ENCODE measurements at places on chromosomes 7 and 10. TPM values are rescaled to one million over a fixed set of nuclear protein-coding genes. Genes with fewer than 3 reads are reported as not detected.

The RAMP3 gene
- not detected for total RNA-seq

The GIMAP1 gene
- total RNA-seq: not detected

The HHEX gene
- total RNA-seq: 1.3 TPM

The BTBD16 gene
- total RNA-seq: not detected

The SPDYE17 gene
- not detected for total RNA-seq

The CAV1 gene
- total RNA-seq: 887 TPM

The GPR146 gene
- total RNA-seq: under 0.01 TPM

DNA sequence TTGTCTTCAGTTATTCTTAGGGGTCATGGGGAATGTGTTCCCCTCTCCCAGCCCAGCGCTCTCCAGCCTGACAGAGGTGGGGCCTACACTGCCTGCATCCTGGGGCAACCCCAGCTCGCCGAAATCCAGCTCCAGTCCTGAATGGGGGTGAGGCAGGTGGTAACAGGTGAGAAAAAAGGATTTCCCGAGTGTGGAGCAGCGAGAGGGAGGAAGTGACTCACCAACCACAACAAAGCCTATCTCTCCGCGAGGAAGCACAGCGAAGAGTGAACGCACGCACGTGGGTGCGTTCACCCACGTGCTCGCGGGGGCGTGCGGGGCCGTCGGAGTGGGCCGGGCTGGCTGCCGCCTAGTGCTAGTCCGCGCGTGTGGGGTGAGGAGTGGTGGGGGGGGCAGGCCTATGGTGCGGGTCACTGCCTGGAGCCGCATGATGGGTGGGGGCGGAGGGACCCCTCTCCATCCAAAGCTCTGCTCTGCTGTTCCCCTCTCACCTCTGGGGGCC lies 855 bp upstream of the PALD1 start:
- DNase-seq: no peak

DNA sequence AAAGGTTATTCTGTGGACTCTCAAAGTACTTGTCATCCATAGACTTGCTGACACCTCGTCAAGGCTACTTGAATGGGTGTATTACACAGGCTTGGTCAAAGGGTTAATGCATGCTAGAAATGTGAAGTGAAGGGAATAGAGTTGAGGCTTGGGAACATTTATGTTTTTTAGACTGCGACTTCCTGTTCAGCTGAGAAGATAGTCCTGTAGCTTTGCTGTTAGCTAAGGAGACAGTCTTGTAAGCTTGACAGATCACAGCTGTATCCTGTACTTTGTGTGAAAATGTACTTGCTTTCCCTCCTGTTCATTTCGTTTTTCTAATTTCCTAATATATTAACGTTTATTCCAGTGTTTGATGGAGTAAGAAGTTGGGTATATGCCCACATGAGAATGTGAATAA lies 52.1 kb downstream of the ADD3 start:
- DNase-seq: peak; percentile 75

DNA sequence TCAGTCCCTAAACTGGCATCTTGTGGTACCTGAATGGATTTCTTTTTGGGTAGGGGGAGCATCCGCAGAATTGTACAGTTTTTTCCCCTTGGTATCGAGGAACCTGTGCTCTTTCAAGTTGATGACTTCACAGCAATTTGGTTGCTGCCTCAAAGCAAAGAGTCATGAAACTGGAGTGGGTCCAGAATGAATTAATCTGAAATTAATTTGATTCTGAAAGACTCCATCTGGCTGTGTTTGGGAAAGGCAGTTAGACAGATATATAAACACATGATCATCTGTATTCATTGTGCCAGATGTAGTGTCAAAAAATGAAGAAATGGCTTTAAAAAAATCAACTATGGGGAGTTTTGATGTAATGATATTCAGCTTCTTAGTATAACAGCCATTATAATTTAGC lies 136.1 kb downstream of the CELF2 start:
- DNase-seq: no peak

DNA sequence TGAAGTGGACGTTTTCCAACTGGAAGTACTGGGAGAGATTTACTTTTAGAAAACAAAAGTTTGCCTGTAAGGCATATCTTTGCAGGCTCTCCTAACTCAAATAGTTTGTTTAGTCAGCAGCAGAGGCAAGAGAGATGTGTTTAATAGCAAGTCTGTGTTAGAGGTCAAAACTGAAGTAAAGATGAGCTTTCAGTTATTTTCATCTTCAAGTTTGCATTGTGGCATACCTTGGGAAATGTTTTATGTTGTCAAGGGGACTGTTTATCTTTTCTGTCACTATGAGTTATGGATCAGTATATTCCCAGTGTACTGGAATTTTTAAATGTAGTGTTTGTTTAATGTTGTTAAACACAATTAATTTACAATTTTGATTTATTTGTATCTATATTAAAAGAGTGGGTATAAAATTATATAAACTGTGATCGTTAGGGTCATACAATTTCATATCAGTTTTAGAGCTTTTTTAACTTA lies 169.7 kb upstream of the PPP1R3A start:
- no peak for DNase-seq

GRCh38 chr10:31623947-31624346 lies 304.7 kb downstream of the ARHGAP12 start:
- DNase-seq: no peak

GRCh38 chr10:451856-452255 lies 237.6 kb downstream of the DIP2C start:
- no peak for DNase-seq

- no peak for DNase-seq
Observed at GRCh38 chr7:135213831-135214230, 2.5 kb upstream of the WDR91 start.

- peak; percentile 58 for DNase-seq
Observed at GRCh38 chr7:81887098-81888090, 117.5 kb upstream of the HGF start.

- peak; percentile 38 for DNase-seq
Observed at GRCh38 chr10:90652519-90652918, 205.3 kb downstream of the HTR7 start.

DNA sequence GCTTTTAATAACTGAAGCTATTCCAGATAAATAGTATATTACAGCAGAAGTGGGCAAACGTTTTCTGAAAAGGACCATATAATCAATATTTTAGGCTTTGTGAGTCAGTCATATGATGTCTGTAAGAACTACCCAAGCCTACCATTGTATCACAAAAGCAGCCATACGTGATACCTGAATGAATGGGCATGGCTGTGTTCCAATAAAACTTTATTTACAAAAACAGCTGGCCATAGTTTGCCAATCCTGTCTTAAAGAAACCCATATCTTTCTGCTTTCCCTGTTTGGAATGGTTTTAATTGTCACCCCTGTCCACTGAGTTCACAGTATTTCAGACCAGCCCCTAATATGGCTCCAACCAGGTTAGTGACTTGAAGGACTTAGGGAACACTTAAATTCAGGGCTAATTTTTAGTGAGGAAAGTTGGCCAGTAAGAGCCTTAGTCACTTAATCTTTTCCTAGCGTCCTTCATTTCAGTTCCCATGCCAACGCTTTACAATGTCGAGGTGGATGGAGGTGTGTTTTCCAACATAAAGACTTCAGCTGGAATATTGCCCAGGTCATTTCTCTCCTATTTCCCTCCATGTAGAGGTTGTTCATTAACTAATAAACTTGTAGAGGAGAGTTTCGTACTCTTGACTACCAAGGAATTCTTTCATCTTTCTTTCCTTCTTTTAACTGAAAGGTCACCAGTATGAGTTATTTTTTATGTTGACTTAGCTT lies 184.5 kb downstream of the TRIL start:
- DNase-seq: no peak

DNA sequence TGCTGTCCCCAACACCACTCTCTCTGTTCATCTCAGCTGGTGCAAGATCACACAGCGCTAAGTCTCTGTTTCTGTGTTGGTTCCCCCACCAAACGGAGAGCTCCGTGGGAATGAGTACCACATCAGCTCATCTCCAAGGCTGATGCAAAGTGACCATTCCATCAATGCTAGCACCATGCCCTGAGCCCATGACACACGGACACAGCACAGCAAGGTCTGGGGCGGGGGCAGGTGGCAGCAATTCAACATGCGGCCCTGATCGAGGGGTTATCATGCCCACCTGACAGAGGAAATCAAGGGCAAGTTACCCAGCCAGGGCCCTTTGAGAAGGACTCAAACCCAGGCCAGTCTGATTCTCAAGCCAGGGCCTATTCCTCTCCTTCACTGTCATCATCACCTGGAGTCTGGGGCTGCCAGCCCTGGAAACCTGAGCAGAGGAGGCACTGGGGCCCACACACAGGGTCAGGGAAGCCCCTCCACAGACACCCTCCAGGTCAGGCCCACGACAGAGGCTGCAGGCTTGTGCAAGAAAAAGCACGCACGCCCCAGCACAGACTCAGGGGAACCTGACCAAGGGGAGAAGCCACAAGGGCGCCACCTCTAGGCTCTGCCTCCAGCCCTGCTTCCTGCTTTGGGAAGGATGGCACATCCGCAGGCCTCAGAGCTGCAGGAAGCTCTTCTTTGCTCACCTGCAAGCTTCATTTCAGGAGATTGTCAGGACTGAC lies 74.8 kb downstream of the GRID1 start:
- DNase-seq: no peak

GRCh38 chr10:14949291-14949690 lies 4.6 kb downstream of the DCLRE1C start:
- peak; percentile 3 for DNase-seq

GRCh38 chr7:157837047-157837446 lies 500.2 kb downstream of the DNAJB6 start:
- DNase-seq: no peak

All from fibroblast of villous mesenchyme (primary cell).